ENCODE measurements at places on chromosomes 4 and X.
A peak's percentile ranks its signal among the peaks of the same experiment; 100 is the strongest.

DNA sequence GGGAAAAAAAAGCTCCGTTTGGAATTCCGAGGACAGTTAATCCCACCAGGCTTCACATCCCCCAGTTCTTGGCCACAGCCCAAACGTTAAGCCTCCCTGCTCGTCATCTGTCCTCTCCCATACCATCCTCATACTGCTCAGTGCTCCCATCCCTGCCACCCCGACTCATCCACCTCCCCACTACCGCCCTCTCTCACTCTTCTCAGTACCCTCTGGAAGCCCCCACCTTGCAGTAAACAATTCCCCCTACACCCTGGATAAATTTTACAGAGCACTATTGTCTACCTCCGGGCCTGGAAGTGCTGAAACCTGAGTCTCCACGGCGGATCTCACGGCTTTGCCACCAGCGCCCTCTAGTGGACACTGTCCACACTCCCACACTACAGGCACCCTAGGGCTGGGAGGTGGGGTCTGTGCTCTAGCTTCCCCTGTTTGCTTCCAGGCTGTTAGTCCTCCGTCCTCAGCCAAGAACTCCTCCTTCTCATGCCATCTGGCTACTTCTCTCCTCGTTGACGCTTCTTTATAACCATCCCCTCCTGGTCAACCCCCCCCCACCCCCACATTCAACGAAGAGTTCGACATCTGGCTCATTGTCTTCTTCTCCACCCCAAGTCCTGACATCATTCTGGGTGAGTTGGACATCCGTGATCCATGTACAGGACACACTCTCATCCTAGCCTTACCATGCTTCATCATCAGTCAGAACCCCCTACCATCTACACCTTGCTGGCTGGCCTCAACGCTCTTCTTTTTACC is 54.5 kb downstream of the RTL9 start:
- DNase-seq: peak; percentile 0

- no peak for DNase-seq
Measured at GRCh38 chr4:128550060-128550459, 259.4 kb upstream of the JADE1 start.

- DNase-seq: no peak
Measured at GRCh38 chr4:5696341-5696740, 12.0 kb downstream of the EVC2 start.

- no peak for DNase-seq
Measured at GRCh38 chrX:22340022-22340616, 67.4 kb downstream of the CBLL2 start.

- DNase-seq: no peak
Measured at GRCh38 chr4:126441173-126442035, 1126.6 kb downstream of the FAT4 start.

GRCh38 chr4:85107553-85107952 is 141.1 kb upstream of the WDFY3 start:
- DNase-seq: no peak

- DNase-seq: no peak
Measured at GRCh38 chr4:52824603-52825459, 37.3 kb upstream of the RASL11B start.

DNA sequence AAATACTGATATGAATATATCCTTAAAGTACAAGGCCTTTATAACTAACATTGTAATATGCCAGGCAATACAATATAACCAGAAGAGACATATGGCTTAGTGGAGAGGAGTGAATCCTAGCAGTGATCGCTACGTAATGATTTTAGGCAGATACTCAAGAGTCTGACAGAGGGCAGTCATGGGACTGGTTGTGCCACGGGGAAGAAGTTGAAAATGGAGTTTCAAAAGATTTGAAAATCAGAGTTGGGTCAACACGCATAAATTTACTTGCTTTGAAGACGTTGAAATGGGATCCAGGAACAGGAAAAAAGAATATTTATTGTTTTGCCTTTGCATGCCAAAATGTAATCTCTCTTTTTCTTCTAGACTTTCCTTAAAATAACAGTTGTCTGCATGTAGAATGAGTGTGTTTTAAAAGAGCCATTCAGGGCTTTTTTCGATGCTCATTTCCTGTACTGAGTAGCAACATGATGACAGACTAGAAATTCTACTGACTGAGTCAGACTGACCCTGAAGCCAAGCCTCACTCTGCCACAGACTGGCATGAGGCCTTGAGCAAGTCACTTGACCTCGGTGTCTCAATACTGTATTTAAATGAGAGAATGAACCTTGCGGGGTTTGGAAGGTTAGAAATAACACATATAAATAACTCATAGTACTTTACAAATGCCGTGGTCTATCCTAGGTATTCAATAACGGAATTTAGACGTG is 8.1 kb upstream of the SMS start:
- DNase-seq: no peak

DNA sequence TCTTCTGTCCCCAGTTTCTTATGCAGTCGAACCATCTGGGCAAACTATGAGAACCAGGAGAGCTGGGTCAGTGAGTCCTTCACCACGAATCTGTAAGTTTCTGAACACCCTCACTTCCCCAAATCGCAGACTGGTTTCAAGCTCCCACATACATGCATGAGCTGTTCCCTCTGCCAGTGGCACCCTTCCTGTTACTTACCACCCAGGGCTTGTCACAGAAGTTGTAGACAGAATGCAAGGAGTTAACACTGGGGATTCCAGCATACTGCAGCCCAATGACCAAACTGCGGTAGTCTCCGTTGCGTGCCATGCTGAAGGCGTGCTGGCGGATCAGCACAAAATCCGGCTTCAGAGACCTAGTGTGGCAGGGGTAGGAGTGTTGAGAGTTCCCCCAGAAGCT is 14.6 kb downstream of the SYN1 start:
- no peak for DNase-seq

DNA sequence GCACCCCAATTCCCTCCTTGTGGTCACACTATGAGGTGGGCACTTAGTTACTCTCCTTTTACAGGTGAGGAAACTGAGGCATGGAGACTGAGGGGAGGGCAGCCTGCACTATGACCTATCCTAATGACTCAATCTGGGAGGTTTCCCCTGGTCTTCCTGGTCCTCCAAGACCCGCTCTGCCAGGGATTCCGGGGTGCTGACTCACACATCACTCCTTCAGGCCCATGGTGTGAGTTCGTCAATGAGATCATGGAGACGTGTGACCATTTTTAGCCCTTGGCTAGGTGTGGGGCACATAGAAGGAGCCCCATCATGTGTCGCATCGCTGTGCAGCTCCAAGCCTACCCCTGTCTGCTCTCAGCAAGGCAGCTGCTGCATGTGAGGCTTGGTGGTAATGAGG is 32.4 kb upstream of the BCOR start:
- no peak for DNase-seq

- no peak for DNase-seq
Measured at GRCh38 chrX:138001226-138001625, 435.3 kb downstream of the ZIC3 start.

DNA sequence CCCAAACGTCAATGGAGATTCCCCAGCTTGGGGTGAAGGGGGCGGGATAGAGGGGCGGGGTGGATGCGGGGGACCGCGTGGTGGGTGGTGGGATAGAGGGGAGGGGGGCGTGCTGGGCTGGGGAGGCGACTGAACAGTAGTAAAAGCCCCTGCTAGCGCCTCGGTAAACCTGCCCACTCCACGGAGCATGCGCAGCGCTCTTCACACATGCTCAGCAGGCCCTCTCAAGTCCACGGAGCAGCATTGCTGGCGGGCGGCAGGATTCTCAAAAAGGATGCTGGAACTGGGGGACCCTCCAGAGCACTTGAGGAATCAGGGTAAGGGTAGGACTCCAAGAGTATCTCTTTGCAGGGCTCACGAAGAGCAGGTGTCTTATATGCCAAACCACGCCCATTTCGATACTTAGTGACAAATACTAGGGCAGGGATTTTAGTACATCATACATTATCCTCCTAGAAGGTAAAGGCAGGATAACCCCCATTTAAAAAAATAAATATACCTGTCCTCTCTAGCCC is 378 bp upstream of the RPS6KA6 start:
- DNase-seq: peak; percentile 2

DNA sequence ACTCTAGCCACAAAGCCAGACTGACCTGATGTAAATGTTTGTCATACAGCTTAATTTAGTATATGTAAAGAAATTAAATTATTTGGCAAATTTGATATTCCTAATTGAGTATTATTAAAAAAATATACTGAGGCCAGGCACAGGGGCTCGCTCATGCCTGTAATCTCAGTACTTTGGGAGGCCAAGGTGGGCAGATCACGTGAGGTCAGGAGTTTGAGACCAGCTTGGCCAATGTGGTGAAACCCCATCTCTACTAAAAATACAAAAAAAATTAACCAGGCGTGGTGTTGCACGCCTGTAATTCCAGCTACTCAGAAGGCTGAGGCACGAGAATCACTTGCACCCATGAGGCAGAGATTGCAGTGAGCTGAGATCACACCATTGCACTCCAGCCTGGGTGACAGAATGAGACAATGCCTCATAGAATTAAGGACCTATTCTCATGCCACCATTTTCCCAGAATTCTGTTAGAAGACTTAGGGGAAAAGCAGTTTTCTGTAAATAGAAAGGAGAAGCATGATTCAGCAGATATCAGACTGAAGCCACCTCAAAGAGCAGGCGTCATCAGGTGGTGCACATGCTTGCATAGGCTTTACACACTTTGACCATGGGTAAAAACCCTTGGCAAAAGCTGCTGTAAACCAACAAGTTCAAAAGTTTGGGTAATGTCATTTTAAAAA is 6.1 kb downstream of the UBQLN2 start:
- no peak for DNase-seq

GRCh38 chr4:27692158-27692557 is 831.5 kb downstream of the STIM2 start:
- no peak for DNase-seq
